ENCODE measurements at places on chromosomes 6 and 20. TPM values are rescaled to one million over a fixed set of nuclear protein-coding genes. Genes with fewer than 3 reads are reported as not detected.
A peak's percentile ranks its signal among the peaks of the same experiment; 100 is the strongest.

DNA sequence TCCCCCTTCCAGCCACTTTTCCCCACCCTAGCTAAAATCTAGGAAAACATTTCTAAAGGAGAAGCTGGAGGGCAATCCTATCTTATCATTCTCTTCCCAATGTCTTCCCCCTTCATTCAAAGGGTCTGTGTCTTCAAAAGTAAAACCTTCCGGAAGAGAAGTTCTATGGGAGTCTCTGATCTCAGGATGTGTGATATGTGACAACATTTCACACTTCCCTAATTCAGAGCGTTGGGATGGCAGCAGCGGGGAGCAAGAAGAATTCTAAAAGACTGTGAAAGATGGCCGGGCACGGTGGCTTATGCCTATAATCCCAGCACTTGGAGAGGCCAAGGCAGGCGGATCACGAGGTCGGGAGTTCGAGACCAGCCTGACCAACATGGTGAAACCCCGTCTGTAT is 65.4 kb upstream of the AKIRIN2 start:
- DNase-seq = no peak

- no peak for DNase-seq
Observed at GRCh38 chr6:115706324-115706723, 354.4 kb downstream of the FRK start.

The SLC4A11 gene
- 4.8 TPM for total RNA-seq

The SLC35B3 gene
- 18.7 TPM for total RNA-seq

DNA sequence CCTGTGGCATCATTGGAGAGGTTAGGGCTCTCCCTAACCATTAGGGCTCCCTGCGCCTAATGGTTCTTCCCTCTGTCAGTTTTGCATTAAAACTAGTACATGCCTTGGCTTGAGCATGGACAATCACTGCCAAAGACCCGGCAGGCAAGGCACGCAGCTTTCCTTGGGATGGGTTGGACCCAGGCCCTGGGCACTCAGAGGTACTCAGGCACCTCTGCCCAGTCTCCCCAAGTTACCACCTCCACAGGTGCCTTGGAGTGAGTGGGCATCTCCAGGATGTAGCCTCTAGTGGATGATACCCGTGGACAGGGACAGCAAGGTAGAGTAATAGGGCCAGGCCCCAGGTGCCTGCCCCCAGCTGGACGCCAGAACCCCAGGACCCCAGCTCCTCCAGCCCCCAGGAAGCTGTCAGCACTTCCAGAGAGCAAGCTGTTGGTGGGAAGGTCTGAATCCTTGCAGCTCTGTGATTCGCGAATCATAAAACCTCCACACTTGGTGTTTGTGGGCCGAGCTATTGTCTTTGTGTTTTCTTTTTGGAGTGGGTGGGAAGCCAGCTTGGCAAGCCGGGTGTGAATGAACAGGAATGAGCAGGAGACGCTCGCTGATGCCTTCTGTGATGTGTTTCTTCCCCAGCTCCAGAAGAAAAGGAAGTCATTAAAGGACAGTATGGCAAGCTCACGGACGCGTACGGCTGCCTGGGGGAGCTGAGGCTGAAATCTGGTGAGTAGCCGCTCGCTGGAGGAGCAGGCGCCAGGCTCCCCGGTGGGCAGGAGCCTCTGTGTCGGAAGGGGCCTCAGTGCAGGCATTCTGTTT is 35.1 kb downstream of the SYNJ2 start:
- DNase-seq = no peak

- peak; percentile 12 for DNase-seq
Observed at GRCh38 chr20:16423311-16424212, 149.7 kb downstream of the KIF16B start.

GRCh38 chr6:84860920-84861319 is 96.5 kb upstream of the TBX18 start:
- no peak for DNase-seq
